ENCODE measurements at places on chromosomes 3 and 15.

DNA sequence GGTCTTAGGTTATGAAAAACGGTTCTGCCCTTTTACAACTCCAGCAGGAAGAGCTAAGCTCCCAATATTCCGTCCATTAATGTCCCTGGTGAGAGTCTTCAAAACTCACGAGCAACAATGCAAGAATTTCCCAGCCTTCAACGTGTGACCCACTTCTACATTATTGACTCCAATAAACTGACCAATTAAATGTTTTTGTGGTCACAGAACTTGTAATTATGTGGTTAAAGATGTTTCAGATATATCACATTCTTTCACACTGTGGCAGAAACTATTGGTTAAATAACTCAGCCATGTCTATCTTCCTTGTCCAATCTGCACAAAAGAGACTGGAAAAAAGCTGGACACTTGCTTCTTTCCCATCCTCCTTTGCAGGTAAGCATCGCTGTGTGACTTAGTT is 286.6 kb upstream of the ADAMTS9 start:
- DNase-seq, result no peak

GRCh38 chr3:111975131-111975530 is 3.7 kb upstream of the ABHD10 start:
- DNase-seq, result no peak

GRCh38 chr3:108297647-108298046 is 1.3 kb downstream of the HHLA2 start:
- peak; percentile 1 for DNase-seq

DNA sequence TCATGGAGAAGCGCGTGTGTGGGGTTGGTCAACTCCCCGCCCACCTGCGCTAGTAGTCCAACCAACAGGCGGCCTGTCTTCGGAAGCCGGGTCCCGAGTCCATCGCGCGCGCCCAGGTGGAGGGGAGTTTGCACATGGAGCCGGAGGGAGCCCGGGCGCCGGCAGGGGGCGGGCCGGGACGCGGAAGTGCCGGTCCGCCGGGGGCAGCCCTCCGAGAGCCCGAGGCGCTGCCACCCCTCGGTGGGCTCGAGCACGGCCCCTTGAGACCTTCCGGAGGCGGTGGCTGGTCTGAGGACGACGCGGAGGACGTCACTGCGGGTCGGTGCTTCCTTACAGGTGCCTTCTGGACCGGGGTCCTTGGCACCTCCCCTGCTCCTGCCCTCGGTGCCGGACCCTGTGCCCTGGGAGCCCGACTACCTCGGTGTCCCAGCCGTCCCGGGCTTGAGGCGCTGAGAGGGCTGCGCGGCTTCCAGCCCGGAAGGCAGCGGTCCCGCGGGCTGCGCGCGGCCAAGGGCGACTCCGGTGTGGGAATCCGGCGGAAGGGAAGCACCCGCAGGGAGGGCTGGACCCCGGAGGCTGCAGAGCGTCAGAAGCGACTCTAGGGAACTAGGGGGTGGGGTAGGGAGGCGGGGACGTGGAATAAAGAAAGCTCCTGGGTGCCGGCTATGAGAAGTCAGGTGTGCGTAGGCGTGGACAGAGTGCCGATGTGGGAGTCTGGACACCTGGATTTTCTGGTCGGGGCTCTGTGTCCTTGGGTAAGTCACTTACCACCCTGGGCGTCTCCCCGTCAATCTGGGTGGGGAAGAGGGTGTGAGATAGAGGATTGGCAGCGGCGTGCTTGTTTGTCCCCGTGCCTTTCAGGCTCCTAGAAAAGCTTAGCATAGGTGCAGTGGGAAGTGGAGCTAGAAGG is 212.3 kb downstream of the FGF12 start:
- peak; percentile 16 for DNase-seq
